ENCODE measurements at places on chromosomes 3 and 15.

DNA sequence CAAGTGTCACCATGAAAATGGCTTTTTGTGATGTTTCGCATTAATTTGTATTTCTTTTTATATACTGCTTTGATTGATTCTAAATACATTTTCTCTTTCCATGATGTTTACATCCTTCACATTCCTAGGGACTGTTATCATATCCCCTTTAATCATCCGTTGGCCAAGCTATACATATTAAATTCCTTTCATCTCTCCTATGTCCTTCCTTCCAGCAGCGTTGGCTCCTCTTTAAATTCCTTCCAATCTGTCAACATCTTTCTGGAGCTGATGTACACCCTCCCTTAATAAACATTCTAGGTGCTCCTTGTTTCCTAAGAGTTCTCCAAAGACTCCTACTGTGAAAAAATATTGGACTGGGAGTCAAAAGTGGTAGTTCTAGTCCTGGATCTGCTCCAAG lies 87.8 kb downstream of the IGF2BP2 start:
- no peak for DNase-seq

DNA sequence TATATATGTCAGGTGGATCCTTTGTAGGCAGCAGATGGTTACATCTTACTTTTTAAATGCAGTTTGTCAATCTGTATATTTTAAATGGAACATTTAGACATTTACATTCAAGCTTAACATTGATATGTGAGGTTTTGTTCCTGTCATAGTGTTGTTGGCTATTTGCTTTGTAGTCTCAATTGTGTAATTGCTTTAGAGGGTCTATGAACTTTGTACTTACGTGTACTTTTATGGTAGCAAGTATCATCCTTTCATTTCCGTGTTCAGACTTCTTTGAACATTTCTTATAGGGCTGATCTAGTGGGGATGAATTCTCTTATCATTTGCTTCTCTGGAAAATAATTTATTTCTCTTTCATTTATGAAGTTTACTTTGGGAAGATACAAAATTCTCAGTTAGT lies 656.0 kb downstream of the OTOL1 start:
- no peak for DNase-seq

DNA sequence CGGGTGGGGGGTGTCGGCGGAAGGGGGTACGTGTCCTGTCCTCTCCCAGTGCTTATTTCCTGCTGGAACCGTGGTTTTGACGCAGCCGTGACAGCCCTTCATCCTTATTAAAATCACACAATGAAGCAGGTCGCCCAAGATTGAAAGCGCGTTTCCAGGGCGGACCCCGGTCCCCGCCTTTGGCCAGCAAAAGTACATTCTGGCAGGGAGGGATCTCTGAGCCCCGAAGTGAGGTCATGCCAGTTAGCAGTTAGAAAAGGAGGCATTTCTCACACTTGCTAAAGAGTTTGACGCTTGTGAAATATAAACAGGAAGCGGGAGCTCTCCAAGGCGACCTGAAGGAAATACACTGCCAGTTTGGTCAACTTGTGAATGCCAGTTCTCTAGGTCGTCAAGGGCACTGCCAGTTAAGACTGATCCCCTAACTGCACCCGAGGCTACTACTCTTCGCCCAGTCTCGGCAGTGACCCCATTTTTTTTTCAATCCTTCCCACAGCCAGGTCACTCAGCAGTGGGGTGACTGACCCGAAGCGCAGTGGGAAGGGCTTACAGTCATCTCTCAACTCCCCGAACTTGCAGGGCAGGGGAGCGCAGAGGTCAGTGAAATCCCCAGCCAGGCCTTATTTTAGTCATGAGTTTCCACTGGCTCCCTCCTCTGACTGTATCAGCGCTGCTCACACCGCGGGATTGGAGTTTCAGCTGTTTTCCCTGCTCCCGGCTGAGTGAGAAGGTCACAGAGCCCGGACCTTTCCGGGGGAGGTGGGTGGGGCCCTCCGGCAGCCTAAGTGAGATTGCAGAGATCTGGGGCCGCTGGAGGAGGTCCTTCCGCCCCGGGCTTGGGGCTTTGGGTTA lies 2.0 kb upstream of the BHLHE40 start:
- DNase-seq: peak; percentile 73

GRCh38 chr3:139555249-139555648 lies 15.7 kb upstream of the RBP1 start:
- DNase-seq: no peak

GRCh38 chr15:71342658-71343057 lies 227.4 kb downstream of the THSD4 start:
- no peak for DNase-seq

DNA sequence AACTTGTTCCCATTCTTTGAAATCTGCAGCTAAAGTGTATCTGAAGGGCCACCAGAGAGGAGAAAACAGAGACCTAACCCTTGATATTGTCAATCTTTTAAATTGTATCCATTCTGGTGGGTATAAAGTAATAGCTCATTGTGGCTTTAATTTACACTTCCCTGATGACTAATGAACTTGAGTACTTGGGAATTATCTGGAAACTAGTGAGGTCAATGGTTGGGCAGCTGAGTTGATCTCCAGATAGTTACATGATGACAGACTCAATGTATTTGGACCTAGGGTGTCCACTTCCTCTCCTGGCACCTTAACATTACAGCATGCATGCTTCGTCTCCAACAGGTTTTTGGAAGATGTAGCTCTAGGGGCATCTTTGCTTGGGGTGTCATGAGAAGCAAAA lies 195.2 kb downstream of the PDCD6IP start:
- no peak for DNase-seq

DNA sequence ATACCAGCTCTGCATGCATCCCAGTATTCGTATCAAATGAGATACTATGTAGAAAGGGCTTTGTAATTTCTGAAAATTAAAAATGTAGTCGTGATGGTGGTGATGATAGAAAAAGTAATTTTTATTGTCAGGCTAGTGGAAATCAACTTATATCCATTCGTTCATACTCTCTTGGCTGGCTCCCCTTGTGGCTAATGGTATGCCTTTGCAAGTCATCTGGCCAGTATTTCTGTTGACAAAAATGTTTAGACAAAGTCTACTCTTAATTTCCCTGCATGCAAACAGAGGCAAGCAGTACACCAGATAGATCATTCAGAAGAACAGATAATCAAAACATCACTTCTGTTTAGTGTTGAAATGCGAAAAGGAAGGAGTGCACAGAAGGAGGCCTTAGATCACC lies 49.6 kb upstream of the DUT start:
- DNase-seq: no peak

DNA sequence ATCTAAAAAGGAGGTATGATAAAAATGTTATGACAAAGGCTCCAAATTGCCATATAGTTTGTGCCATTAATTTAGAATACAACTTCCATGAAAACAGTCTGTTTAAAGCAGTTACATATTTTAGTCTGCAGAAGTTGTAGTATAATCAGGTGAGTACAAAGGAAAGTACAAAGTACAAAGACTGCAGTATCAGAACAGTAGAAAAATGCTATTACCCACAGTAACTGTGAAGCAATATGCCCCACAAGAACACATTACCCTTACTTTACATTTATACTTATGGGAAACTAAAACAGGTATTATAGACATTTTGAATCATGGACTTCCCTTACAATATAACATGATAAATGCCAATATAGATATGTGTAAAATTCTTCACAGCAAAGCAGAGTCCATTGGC lies 398.5 kb downstream of the ERC2 start:
- DNase-seq: no peak

DNA sequence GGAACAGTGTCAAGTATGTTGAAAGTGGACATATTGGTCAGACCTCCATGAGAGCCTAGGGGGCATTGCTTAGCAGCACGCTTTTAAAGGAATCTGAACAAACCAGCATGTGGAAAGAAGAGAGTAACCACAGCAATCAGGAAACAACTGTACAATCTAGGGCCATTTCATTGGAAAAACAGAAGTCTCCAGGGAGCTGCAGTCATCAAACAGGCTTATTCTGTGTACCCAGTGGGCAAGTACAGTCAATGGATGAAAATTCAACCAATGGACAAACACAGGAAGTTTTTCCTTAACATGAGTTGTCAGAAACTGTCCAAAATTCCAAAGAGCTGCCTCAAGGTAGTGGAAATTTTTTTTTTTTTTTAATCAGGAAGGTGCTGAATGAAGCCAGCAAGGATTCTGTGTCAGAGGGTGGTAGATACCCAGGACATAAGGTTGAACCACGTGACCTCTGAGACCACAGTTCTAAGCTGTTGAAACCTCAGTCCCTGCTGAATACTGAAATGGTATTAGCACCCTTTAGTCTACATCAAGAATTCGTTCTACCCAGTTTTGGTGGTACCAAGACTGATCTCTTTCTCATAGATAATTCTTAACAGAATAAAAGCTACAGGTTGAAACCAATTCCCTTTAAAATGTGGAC lies 4.4 kb upstream of the DLG1 start:
- peak; percentile 60 for DNase-seq

DNA sequence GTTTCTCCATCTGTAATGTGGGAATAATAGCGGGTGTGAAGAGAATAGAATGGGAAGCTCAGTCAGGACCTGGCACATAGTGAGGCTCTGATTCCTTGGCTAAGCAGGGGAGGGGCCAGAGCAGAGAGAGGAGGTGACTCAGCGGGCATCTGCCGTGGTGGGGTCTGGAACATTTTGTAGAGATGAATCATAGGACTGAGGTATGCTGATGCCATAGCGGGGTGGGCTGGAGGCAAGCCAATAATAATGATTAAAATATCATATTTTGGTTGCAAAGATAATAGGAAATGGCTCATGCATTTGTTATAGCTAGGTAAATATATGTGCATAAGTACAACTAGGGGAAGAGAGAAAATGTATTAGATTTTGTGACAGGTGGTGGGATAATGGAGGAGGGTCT lies 11.2 kb downstream of the TGM4 start:
- peak; percentile 95 for DNase-seq

GRCh38 chr15:78396976-78397375 lies 41.0 kb upstream of the IREB2 start:
- DNase-seq: peak; percentile 80

DNA sequence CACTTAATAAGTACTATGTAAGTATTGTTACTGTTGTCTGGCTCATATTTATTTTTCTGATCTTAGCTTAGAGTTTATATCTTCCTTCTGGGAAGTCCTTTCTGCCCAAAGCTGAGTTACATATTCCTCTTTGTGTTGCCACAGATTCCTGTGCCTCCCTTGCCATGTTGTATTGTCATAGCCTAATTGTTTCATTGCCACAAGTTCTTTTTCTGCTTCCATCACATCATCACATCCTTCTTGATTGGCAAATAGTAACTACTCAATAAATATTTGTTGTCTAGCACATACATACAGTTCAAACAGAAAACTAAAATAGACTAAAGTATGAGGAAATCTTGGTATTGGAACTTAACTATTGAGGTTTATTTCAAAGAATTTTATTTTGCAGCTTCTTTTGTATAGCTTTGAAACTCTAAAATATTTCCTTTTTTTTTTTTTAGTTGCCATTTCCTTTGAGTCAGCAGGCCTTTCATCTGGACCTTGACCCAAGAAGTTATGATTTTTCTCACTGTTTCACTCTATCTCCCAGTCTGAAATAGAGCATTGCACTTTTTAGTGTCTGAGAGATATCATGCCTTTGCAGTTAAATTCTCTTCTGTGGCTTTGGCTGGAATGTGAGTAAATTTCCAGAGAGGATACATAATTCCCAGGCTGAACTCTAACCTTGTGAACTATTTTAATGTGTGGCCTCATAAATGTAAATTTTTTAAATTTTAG lies 98.2 kb downstream of the ZNF609 start:
- DNase-seq: peak; percentile 18

DNA sequence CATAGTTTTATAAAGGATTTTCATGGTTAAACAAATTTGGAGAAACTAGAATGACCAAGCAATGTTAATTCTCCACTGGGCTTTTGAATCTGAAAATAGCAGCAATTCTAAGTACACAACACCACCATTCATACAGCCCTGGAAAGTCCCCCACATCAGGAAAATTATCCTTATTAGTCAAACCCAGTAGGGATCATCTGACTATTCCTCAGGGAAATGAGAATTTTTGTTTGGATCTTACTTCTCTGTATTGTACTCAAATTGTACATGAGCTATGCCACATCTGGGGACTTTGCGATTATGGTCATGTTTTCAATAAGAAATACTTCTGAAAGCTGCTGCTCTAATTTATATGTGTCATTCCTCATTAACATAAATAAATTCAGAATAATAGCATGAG lies 46.0 kb downstream of the RARB start:
- no peak for DNase-seq

DNA sequence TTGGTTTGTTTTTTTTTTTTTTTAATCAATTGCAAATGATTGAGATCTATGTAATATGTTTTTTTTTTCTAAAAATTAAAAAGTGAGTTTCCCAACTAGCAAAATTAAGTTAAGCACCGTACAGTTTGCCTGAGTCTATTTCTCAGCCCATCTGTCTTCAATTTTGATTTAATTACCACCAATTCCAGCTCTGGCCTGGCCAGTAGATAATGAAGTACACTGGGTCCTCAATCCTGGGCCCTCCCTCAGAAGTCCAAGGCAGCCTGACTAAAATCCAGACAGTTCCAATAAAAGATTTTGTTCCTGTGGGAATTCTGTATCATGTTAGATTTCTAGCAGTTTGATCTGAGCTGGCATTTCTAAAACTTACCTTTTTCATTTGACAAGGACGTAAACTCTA lies 887.2 kb downstream of the NAALADL2 start:
- DNase-seq: no peak

- no peak for DNase-seq
Observed at GRCh38 chr15:27092390-27092789, 121.4 kb downstream of the GABRG3 start.
